ENCODE measurements at places on chromosomes 13 and 19.

- DNase-seq: peak; percentile 14
Observed at GRCh38 chr13:95535243-95535642, 17.3 kb upstream of the CLDN10 start.

- no peak for DNase-seq
Observed at GRCh38 chr13:45468635-45469034, 3.9 kb downstream of the COG3 start.

- no peak for DNase-seq
Observed at GRCh38 chr13:114012921-114013320, 39.0 kb upstream of the C13orf46 start.

DNA sequence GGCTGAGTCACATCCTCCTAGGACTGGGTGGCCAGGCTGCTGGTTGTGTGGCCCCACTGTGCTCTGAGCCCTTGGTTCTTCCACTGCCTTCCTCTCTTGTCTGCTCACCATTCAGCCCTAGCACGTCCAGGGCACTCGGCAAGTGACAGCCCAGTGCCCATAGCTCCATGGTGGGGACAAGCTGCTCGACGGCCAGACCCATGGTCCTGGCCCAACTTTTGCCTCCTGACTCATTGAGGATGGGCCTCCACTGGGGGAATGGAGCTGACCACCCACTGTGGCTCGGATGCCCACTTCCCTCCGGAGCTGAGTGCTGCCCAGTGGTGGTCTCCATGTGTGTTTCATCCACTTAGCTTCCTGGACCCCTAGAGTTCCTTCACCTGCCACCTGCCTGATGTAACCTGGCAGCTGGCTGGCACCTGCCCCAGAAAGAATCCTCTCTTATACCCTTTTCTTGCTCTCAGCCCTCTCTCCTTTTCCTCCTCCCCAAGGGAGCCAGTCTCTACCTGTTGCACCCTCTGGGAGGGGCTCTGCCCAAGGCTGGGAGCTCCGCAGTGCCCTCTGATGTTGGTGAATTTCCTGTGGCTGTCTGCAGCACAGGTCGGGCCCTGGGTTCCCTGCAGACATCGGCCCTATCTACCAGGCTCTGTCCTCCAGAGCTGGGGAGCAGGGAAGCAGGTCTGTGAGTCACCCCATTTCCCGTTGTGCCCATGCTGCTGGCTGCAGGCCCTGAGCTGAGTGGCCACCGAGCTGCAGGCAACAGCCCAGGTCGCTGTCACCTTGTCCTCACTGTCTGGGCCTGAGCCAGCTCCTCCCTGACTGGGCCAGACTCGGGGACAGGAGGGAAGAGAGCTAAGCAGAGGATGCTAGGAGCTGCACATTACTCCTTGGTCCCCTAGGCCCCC lies 7.4 kb downstream of the CHST8 start:
- no peak for DNase-seq

- DNase-seq: no peak
Observed at GRCh38 chr13:62356977-62357376, 941.3 kb upstream of the PCDH20 start.

DNA sequence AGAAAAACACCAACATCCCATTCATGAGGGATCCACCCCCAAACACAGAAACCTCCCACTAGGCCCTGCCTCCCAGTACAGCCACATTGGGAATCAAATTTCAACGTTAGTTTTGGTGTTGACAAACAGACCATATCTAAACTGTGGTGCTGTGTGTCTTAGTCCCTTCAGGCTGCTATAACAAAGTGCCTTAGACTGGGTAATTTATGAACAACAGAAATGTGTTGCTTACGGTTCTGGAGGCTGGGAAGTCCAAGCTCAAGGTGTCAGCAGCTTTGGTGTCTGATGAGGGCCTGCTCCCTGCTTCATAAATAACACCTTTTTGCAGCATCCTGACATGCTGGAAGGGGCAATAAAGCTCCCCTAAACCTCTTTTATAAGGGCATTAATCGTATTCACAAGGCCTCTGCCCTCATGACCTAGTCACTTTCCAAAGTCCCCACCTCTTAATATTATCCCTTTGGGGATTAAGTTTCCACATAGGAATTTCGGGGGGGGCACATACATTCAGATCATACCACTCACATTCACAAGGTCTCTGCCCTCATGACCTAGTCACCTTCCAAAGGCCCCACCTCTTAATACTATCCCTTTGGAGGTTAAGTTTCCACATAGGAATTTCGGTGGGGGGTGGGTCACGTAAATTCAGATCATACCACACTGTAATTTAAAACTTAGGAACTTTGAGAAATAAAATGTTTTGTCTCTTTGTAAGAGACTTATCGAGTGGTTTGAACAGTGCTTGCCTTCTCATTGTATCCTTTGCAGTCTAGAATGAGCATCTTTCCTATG lies 27.5 kb downstream of the ZNF507 start:
- DNase-seq: no peak

- DNase-seq: no peak
Observed at GRCh38 chr19:1244693-1245451, 3.3 kb downstream of the ATP5F1D start.

DNA sequence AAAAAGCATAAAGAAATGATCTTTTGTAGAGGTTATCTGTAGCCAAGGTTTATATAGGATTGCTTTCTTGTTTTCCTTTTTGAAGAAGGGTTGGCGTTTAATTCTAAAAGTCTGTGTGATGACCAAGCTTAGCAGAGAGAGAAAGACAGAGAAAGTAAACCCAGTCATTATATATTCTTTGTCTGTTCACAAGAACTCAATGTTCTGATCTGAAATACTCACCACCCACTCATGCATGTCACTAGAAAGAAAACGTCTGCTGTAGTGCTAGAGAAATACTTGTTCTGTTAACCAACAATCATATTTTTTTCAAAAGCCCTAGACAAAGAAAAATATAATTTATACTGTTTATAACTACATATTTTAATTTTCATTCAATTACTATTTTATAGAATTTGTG lies 173.7 kb upstream of the SLITRK5 start:
- no peak for DNase-seq

GRCh38 chr13:61316647-61317046 lies 99.0 kb downstream of the PCDH20 start:
- DNase-seq: no peak

DNA sequence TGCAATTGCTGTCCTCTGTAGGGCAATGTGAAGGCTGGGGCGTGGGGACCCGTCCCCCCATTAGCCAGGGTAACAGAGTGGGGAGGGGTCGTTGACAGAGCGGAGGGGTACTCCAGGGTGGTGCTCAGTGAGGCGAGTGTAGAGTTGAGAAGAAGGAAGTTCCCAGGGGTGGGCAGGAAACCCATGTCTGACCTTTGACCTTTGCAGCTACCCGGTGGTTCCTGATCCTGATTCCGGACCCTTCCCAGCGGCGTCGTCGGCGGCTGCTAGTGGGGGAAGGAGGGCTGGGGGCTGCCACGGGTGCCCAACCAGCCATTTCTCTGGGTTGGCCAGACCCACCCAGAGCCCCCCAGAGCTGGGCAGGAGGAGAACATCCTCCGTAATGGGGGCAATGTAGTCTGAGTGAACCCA lies 2.1 kb upstream of the PLVAP start:
- DNase-seq: no peak

DNA sequence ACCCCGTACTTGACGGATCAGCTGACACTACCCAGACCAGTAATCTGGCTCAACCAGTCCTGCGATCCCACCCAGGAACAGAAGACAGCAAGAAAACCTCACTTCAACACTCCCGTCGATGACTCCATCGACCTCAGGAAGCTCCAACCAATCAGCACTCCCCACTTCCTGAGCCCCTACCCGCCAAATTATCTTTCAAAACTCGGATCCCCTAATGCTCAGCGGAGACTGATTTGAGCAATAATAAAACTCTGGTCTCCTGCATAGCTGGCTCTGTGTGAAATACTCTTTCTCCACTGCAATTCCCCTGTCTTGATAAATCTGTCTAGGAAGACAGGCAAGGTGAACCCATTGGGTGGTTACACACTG lies 1.2 kb downstream of the LSM4 start:
- peak; percentile 56 for DNase-seq

DNA sequence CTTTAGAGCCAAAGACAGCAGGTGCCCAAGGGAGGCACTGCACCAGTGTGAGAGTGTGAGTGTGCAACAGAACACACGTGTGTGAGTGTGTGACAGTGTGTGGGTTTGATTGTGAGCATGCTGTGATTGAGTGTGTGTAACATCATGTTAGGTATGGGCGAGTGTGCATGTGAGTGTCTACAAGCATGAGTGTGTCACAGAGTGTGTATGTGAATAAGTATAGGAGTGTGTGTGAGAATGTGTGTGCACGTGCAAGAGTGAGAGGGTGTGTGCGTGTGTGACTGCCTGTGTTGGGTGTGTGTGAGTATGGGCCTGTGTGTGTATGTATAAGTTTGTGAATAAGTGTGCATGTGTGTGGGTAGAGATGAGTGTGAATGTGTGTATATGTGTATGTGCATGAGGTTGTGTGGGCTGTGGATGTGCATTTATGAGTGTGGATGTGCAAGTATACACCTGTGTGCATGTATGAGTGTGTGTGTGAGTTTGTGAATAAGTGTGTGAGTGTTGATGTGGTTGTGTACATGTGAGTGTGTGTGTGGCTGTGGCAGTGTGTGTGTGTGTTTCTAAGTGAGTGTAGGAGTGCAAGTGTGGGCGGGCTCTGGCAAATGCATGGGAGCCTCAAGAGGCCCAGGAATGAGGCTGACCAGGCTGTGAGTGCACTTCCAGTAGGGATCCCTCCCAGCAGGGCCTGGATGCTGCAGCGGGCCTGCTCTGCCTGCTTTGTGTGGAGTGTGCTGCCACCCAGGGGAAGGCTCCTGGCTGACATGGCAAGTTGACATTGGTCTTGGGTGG lies 198.4 kb downstream of the COL4A1 start:
- no peak for DNase-seq

- DNase-seq: no peak
Observed at GRCh38 chr19:32415669-32416068, 10.1 kb downstream of the DPY19L3 start.

DNA sequence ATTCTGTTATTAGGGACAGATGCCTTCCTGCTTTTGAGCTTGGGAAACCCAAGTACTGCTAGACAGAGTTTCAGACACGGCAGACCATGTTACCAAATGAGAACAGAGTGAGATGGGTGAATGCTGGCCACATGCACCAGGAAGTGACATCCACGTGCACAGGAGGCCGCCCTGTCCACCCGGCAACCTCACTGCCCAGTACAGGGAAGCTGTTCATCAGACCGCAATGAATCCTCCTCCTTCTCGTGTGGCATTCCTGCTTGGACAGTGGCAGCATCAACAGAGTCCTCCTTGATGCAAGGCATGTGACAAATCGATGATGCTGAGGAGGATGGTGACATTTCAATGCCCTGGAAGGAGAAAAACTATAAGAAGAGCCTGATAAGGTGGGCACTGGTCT lies 191.0 kb upstream of the SOX1 start:
- DNase-seq: no peak

DNA sequence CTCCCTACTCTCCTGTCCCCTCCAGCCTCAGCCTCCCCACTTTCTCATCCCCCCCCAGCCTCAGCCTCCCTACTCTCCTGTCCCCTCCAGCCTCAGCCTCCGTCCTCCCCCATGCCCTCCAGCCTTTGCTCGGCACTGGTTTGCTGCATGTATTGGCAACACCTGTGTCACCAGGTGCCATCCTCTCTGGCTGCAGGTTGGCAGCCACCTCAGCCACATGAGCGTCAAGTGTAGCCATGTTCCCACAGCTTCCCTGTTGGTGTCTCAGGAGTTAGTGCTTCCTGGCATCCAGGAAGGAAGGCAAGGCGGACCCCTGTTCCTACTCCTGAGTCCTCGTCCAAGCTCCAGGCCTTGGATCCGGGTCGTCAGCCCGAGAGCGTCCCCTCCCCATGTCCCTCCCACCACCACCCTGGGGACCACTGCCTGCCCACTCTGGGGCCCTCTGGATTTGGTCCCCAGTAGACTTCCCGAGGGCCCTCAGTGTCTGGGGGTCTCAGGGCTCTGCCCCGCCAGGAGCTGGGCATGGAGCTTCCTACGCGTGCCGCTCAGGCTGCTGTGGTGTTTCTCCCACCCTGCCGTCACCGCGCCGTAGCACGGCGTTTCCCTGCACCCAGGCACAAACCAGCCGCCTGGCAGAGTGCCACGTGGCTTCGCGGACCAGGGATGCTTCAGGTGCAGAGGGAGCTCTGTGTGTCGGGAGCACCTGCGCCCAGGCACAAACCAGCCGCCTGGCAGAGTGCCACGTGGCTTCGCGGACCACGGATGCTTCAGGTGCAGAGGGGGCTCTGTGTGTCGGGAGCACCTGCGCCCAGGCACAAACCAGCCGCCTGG lies 128.3 kb upstream of the MCF2L start:
- no peak for DNase-seq

- DNase-seq: no peak
Observed at GRCh38 chr13:51928231-51928630, 66.5 kb downstream of the CCDC70 start.

DNA sequence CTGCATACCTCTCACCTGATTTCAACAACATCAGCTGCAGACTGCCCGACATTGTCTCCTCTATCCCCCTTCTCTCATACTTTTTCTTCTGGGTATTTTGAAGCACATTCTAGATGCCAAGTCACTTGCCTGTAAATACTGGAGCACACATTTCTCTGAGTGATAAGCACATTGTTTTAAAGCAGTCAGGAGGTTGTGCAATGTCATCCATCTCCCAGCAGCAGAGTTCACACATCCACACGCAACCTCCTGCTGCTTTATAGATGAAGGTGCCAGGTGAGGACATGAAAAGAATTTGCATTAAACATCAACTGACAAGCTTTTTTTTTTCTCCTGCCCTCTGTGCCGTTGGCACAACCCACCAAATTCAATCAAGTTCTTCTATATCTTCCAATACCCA lies 5.5 kb downstream of the UPK1A start:
- no peak for DNase-seq

DNA sequence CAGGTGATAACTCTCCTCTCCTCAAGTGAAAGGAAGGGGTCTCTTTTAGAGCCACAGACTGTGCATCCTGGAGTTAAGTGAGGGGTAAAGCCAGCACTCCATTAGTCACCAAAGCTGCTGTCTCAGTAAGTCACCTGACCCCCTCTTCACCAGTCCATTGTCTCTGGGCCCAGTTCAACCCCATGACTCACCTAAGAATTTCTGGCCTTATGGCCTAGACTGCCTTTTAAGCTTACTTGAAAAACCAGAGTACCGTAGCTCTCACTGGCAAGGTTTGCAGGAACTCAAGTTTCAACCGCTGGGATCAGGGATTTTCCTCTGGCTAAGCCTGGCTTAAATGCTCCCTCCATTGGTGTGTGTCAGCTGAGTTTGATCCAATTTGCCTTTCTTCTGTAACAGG lies 23.4 kb upstream of the EID2 start:
- DNase-seq: no peak

DNA sequence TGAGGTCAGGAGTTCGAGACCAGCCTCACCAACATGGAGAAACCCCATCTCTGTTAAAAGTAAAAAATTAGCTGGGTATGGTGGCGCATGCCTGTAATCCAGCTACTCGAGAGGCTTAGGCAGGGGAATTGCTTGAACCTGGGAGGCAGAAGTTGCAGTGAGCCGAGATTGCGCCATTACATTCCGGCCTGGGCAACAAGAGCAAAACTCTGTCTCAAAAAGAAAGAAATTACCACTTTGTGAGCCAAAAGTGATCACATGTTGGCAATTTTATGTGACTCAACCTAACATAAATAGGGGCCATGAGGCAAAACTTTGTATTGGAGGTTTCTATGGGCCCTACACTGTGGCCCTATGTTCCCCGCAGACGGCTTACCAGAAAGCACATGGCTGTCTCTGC lies 72.2 kb downstream of the MAP4K1 start:
- no peak for DNase-seq

GRCh38 chr13:50250401-50250800 lies 235.2 kb downstream of the KCNRG start:
- DNase-seq: no peak

Data from activated CD4-positive, alpha-beta T cell treated with anti-CD3 and anti-CD28 coated beads for 48 hours (primary cell).